ENCODE measurements at places on chromosomes 1 and 21. TPM values are rescaled to one million over a fixed set of nuclear protein-coding genes. Genes with fewer than 3 reads are reported as not detected.

DNA sequence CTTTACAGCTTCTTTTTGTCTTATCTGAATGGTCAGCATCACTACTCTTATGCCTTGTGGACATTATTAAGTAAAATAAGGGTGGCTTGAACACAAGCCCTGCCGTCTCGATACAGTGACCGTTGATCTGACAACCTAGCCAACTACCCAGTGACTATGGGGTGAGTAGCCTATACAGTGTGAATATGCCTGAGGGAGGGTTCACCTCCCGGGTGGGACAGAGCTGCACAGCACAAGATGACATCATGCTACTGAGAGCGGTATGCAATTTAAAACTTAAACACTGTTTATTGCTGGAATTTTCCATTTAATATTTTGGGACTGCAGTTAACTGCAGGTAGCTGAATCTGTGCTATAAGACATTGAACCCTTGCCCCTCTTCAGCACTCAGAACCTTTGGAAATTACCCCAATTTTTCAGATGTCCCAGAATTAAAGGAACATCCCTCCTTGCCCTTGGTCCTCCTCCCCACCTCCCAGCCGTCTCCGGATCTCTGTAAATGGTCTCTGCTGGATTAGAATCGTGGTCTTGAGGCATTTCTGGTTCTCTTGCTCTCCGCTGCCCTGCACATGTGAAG lies 618.5 kb downstream of the PTPRU start:
- no peak for DNase-seq

The NASP gene
- total RNA-seq: 185 TPM

DNA sequence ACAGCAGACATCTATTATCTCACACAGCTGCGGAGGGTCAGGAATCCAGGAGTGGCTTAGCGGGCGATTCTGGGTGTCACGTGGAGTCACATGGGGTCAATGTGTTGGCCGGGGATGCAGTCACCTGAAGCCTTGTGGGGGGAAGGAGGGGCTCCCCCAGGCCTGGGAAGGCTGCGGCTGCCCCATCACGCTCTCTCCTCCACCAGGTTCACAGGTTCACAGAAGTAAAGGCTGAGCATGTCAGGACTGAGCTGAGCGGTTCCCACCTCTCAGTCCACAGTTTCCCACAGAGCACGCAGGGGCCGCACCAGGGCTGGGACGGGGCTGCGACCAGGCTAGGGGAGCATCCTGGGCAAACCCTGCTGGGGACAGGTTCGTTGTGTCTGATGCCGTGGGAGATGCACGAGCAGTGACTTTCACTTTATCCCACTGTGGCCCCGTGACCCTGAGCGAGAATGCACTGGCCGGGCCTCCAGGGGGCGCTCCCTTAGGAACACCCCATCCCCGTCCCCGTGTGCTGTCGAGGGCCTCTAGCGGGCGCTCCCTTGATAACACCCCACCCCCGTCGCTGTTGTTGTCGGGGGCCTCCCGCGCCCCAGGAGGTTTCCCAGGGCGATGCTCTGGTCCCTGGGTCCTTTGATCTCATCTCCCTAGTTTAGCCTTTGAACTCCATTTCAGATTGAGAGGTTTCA lies 73.2 kb upstream of the TRAPPC10 start:
- peak; percentile 82 for DNase-seq

The FCGR2B gene
- not detected for total RNA-seq

DNA sequence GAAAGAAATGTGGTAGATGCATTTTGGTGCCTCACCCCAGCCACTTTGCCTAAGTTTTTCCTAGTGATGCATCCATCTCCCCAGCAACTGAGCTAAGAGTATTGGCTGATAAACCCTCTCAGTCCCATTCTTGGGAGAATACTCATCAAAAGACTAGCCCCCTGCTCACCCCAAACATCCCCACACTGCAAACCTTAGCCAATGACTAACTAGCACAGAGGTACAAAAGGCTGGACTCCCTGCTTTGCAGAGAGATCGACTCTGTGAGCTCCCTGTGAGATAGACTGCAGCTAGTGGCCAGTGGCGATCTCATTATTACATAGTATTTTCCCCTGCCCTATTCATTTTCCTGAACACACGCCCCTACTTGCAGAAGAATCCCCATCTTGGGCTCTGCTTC lies 155.3 kb downstream of the HHIPL2 start:
- no peak for DNase-seq

The SHE gene
- not detected for total RNA-seq

DNA sequence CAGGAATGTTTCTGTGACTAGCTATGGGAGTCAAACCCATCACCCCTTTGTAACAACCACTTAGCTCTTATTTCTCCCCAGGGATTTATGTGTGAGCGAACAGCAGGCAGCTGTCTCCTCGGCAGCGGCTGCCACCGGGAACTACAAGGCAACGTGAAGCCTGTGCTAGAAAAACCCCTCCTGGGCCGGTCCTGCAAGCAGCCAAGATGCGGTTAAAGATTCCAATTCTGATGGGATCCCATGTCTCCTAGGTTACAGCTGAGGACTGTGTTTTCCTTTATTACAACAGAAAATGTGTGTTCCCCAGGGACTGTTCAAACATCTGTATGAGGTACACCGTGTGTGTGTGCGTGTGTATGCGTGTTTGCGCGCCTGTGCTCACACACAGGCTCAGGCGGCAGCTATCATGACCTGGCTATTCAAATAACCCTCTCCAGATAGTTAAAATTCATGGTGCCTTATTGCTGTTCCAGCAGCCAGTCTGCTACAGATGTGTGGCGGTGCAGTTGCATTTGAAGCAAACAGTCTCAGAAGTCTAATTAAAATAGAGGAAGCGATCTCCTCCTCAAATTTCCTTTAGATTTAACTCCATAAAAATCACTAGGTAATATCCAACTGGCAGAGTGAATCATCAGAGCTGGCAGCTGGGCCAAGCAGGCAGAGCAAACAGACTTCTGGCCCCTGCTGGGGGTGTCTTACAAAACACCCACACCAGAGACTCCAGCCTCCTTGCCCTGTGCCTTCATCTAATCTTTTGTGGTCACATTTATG lies 68.0 kb downstream of the LMX1A start:
- DNase-seq: peak; percentile 20

DNA sequence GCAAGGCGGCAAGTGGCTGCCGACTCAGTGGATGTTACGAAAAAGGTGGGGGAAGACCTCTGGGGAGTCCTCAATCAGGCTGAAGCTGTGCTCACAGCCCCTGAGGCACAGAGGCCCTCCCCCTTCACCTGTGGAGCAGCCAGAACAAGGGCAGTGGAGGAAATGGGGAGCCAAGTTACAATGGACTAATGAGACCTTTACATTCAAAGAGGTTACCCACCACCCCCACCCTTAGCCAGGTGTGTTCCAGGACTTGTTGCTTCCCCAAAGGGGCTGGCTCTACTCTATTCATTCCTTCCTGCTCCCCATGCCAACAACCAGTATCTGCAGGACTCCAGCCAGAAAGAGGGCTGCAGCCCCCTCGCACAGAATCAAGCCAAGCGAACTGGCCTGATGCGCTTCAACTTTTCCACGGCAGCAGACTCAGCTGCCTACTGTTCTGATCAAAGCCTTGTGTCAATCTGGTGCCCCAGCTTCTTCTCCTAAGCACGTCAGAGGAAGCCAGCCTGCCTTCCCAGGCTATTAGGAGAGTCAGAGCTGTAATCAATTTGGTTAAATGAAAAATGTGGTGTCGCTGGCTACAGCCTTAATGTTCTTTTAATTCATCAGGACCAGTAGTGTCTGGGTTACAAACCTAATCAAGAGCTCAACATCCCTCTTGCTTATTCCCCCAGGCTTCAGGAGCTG lies 1.8 kb upstream of the SYT2 start:
- DNase-seq: no peak

- no peak for DNase-seq
These were observed 1182.6 kb downstream of the AMY1C start for GRCh38 chr1:104932030-104932915.

DNA sequence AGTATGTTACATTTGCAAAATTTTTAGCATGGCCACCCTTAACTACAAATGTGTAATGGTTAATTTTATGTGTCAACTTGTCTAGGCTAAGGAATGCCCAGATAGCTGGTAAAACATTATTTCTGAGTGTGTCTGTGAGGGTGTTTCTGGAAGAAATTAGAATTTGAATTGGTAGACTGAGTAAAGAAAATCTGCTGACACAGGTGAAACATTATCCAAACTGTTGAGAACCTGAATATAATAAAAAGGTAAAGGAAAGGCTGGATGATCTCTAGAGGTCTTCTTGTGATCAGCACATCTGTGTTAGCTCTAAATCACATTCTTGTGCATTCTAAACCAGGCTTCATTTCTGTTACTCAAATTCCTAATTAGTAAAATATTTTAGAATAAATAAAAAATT lies 100.8 kb downstream of the UCHL5 start:
- DNase-seq: no peak

DNA sequence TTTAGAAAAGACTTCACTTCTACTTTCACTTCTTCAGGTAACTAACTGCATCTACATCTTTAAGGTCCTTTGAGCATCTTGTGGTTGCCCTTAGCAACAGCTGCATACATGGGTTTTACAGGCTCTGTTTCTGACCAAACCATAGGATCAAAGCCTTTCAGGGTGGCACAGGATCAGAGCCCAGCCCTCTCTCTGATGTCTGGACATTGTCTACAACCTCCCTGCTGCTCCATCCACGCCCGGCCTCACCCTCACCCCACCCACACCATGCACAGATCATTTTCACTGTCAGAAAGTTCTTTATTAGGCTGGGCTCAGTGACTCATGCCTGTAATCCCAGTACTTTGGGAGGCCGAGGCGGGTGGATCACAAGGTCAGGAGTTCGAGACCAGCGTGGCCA lies 5.2 kb downstream of the NCF2 start:
- DNase-seq: no peak

- DNase-seq: no peak
These were observed 259.9 kb downstream of the FAF1 start for GRCh38 chr1:50700214-50700613.

The MTF2 gene
- total RNA-seq: 46.6 TPM

GRCh38 chr1:159341736-159342135 lies 39.6 kb downstream of the FCER1A start:
- DNase-seq: no peak

The USH2A gene
- total RNA-seq: not detected

GRCh38 chr21:44615911-44616590 lies 4.2 kb downstream of the KRTAP10-8 start:
- no peak for DNase-seq

DNA sequence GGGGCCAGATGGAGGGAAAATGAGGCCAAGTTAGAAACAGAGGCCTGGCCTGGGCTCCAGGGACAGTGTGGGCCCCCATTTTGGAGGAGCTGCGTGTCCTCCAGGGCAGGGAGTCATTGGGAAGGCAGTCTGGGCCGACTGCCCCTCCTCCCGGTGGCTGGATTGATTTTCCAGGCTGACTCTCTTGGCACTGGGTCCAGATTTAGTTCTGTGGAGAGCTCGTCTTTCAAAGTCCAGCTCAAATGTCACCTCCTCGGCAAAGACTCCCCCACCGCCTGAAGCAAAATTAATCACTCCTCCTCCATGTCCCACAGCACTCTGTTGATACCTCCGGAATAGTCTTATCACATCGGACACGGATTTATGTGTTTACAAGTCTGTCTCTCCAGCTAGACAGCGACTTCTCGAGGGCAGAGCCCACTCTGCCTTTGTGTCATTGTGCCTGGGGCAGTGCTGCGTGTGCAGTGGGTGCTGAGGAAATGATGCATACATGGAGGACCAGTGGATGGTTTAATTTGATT lies 175.1 kb downstream of the CAMTA1 start:
- DNase-seq: peak; percentile 33

The S100A3 gene
- total RNA-seq: not detected

GRCh38 chr1:244971552-244972216 lies 107.3 kb upstream of the HNRNPU start:
- DNase-seq: no peak

The AIRE gene
- total RNA-seq: not detected

- DNase-seq: no peak
These were observed 469.6 kb downstream of the DPYD start for GRCh38 chr1:97451046-97451826.

- DNase-seq: no peak
These were observed 128.0 kb upstream of the IRF2BP2 start for GRCh38 chr1:234737967-234738314.

DNA sequence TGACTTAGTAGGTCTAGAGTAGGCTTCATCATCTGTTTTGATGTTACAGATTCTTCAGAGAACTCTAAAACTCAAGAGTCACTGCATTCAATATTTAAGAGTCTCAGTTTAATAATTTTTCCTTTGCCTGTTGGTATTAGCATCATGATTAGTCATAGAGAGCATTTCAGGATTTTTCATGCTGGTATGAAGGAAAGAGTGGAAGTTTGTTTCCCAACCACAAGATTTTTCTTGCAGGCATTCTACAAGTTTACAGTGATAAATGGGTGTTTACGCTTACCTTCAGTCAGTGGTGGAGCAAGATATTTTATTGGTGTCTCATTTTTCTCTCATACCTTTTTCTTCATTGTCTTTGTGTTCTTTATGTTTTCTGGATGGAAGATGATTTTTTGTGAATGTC lies 58.4 kb upstream of the MYOCOS start:
- DNase-seq: no peak

DNA sequence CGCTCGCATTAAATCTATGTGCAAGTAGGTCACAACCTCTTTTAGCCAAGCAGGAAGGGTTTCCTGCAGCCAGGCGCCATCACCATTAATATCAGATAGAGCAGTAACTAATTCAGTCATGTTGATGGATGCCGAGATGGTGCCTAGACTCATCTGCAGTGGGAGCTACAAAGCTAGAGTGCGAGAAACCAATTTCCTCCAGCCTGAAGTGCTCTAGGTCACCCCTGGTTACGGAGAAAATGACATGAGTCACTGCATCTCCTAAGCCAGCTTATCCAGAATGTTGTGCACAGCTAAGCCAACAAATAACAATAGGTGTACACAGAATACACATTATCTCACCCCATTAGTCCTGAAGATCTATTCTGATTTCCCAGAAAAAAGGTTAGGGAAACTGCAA lies 36.0 kb downstream of the OVAAL start:
- DNase-seq: no peak

- DNase-seq: no peak
These were observed 269.4 kb downstream of the BACH1 start for GRCh38 chr21:29568020-29568697.

- DNase-seq: no peak
These were observed 2095.1 kb downstream of the NCAM2 start for GRCh38 chr21:23093259-23093658.

GRCh38 chr1:210981490-210981889 lies 152.5 kb downstream of the KCNH1 start:
- no peak for DNase-seq

GRCh38 chr1:56890229-56890628 lies 35.6 kb downstream of the C8A start:
- no peak for DNase-seq

DNA sequence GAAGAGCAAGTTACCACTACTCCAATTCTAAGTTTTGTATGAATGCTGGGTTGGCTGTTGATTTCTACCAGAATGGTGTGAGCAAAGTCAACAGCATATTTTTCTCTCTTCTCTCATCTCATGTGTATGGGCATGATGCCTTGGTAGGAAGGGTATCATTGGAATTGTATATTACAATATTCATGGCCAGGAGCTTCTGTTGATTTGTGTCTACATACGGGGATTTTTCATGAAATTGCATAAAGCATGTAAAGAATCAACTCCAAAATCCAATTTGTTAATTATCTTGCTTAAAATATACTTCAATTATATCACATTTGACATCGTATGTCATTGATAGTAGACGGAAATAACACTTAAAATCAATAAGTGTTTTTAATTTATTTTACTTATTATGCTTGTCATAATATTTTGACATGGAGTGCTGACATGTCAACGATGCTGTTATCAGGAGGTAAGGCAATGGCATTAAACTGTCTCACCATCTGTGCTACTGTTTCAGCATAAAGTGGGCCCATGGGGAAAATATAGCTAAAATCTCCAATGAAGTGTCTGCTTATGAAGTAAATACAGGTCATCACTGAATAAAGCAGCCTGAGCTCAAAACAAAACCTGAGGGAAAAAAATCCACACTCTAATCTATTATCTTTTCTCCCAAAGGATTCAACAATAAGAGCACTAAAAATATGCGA lies 142.2 kb upstream of the NBPF11 start:
- DNase-seq: no peak

All from Calu3 (cell line).